ENCODE measurements at places on chromosomes 6 and 20. TPM values are rescaled to one million over a fixed set of nuclear protein-coding genes. Genes with fewer than 3 reads are reported as not detected.

Gene DDO
- total RNA-seq: not detected

Gene ZBTB46
- 94.4 TPM for total RNA-seq

Gene COL9A1
- 1.8 TPM for total RNA-seq

Gene TRMT6
- total RNA-seq: 18.4 TPM

Gene CLDN20
- total RNA-seq: not detected

Gene ZGPAT
- total RNA-seq: 41.5 TPM

Gene FHL5
- total RNA-seq: not detected

Gene SLC35B3
- 12.4 TPM for total RNA-seq

Gene C6orf132
- 0.25 TPM for total RNA-seq

Gene GTSF1L
- not detected for total RNA-seq

Gene TLDC2
- not detected for total RNA-seq

Gene B3GAT2
- 8.1 TPM for total RNA-seq

Gene PDSS2
- 6.5 TPM for total RNA-seq

Gene C2
- not detected for total RNA-seq

Gene WFDC6
- not detected for total RNA-seq

Gene BEND6
- 1.2 TPM for total RNA-seq

Gene RAMACL
- 9.5 TPM for total RNA-seq

Gene FGD2
- not detected for total RNA-seq

Gene BANF2
- total RNA-seq: not detected

Gene NKX2-2
- 1.2 TPM for total RNA-seq

Gene SEMG2
- total RNA-seq: not detected

Gene C6orf52
- total RNA-seq: 4.1 TPM

Measured in glutamatergic neuron (in vitro differentiated cells).